ENCODE measurements at places on chromosomes 5 and 9. TPM values are rescaled to one million over a fixed set of nuclear protein-coding genes. Genes with fewer than 3 reads are reported as not detected.

DNA sequence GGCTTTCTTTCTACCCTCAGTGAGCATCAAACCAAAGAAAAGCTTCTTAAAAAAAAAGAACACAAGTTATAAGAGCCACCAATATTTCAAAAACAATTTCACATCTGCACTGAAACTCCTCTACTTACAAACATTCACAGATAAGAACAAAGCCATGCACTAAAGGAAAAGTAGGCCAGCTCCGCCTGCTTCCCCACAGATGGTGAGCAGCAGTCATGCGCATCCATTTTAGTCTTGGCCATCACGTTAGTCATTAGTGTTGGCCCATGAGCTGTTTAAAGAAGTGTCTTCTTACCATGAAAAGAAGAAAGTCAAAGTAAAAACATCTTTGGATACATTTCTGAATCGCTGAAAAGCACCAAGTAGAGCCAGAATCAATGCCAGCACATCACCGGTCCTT is 40.0 kb upstream of the SMIM23 start:
- DNase-seq = no peak

DNA sequence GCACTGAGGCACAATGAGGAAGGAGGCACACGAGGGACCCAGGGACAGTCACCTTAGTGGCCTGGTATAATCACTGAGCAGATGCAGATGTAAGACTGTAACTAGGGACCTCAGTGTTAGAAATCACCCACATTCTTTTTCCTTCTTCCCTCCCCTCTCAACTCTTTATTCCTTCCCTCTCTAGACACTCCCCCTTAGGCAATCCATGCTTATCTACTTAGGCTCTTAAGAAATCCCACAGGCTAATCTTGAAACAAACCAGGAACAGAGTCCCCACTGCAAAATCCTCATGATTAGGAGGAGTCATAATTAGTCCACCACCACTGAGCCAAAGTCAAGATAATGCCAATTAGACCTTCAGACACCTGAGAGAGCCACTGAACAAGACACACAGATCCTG is 84.7 kb downstream of the ELAVL2 start:
- no peak for DNase-seq

DNA sequence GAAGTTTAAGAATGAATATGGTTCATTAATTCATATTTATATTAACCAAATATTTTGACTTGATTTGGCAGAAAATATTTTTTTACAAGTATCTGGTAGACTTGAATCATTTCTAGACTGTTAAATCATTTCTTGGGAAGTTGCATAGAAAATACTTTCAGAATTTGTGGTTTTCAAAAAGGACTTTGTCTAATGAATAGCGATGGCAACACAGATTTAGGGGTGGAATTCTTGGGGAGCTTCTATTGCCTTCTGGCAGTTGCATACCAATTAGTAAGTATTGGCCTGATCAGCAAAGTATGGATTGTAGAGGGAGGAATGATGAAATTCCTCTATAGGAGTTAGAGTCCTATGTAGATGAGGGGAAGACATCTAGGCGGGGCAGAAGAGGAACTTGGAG is 68.6 kb upstream of the CKMT2 start:
- no peak for DNase-seq

DNA sequence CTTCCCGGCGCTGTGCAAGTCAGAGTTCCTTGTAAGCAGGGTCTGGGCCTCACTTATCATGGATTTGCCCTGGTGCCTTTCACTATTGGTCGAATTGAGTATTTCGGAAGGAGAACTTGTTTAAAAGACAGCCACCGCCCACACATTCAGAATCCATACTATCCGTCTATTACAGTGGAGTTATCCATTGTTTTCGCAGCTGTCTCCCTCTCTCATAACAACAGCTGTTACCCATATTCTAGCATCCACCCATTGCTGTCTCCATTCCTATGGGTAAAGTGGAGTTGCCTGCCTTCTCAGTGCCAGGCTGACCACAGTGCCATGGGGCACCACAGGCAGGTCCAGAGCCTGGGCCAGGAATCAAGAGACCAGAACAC is 20.2 kb downstream of the FAXDC2 start:
- no peak for DNase-seq

- DNase-seq = no peak
These were observed 2.0 kb downstream of the LHX2 start for GRCh38 chr9:124013309-124014210.

The TPPP gene
- not detected for total RNA-seq

The NR5A1 gene
- not detected for total RNA-seq

The PCSK1 gene
- 2.2 TPM for total RNA-seq

The AQP7 gene
- total RNA-seq = not detected
